Renal pelvis (tissue), 12 donors: ENCODE measurements at places on chromosomes 11 and 22. TPM values are rescaled to one million over a fixed set of nuclear protein-coding genes. Genes with fewer than 3 reads are reported as not detected.

The MMP13 gene
- polyA plus RNA-seq: 0.16 TPM

The QSER1 gene
- polyA plus RNA-seq: 38.6 TPM

- DNase-seq: peak; percentile 3
Measured at GRCh38 chr11:101748572-101749344, 165.0 kb upstream of the TRPC6 start.

- DNase-seq: no peak
Measured at GRCh38 chr11:78465169-78465942, 47.7 kb upstream of the GAB2 start.

DNA sequence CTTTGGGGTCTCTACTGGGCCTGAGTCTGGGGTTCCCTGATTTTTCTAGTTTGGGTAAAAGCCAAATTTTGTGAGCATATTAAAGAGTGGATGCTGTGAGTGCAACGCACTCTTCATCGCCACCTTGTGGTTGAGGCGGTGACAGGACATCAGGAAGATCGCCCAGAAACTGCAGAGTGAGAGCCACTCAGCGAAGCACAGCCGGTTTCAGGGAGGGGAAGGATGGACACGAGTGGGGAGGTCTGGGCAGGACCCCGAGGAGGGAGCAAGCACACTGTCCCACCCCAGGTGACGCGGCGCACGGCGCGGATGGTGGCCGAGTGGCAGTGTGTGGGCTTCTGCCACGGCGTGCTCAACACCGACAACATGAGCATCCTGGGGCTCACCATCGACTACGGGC, 9.1 kb downstream of the SELENOO start:
- DNase-seq: no peak

The UPB1 gene
- 0.58 TPM for polyA plus RNA-seq

The RASSF10 gene
- 26.2 TPM for polyA plus RNA-seq
